ENCODE measurements at places on chromosomes 13 and 19.

- DNase-seq, result no peak
Measured at GRCh38 chr19:10655457-10656312, 1.5 kb downstream of the ILF3 start.

DNA sequence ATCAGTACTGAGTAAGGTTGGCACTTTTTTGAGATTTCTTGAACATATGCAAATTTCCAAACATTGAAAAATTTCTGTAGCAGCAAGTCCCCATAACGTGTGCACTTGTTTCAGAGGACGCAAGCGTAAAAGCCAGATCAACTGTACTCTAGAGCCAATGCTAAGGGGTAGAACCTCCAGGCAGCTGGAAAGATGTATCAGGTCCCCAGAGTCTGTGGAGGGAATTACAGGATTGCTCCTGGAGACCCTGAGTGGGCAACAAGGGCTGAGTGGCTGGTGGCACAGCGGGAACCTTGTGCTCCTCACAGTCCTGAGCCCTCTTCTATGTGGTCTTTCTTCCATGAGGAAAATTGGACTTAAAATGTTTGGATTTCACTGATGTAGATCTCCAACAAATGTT, 53.9 kb upstream of the AMER2 start:
- DNase-seq, result no peak

- no peak for DNase-seq
Measured at GRCh38 chr13:53357582-53357981, 329.0 kb downstream of the OLFM4 start.

GRCh38 chr13:109192306-109192705, 562.9 kb downstream of the MYO16 start:
- no peak for DNase-seq

DNA sequence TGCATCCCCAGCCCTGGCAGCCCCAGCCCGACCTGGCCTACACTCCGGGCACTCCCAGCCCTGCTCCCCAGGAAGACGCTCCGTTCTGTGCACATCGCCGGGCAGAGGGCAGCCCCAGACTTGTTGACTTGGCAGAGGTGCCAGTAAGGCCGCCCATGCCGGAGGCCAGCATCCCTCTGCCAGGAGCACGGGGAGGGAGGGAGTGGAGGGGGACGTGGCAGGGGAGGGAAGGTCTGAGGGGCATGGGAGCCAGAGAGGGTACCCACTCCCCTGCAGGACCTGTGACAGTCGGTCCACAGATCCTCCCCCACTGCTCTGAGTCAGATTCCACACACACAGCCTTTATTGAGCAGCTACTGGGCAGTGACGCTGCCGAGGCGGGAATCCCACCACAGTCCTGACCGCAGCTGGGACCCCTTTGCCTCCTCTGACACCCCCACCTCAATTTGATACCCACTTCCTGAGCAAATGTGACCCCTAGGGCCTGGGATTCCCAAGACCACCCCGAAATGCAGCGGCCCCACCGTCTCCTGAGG, 1.9 kb upstream of the NKPD1 start:
- no peak for DNase-seq

GRCh38 chr19:2081873-2082810, 14.0 kb downstream of the MOB3A start:
- no peak for DNase-seq

GRCh38 chr13:31179754-31180153, 18.1 kb upstream of the HSPH1 start:
- no peak for DNase-seq

DNA sequence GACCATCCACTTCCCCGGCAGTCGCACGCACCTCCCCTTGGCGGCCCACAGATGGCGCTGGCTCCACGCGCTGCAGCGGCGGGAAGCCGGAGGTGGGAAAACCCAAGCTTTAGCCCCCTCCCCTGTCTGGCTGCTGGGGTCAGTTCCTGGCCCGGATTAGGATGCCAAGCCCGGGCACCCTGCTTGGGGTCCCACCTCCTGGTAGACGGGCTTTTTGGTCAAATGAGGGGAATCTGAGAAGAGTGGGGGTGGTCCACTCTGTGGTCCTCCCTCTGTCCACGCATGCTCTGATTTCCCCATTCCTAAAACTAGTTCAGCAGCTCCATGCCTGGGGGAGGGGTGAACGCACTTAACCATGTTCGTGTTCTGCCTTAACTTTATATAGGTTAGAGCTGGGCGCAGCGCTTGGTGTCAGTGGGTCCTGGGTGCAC, 8.1 kb upstream of the ADGRE2 start:
- no peak for DNase-seq

DNA sequence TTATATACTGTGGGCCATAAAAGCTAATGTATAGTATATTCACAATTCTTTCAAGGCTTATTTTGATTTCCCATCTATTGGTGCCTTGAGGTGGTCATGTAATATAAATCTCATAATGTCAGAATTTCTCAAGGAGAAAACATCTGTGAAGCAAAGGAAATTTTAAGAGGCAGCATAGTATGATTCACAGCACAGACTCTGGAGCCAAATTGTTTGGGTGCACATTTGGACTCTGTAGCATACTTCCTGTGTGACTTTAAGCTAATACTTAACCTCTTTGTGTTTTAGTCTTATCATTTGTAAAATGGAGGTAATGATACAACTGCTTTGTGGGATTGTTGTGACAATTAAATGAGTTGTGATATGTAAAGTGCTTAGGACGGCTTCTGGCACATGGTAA, 67.6 kb downstream of the PIBF1 start:
- no peak for DNase-seq

DNA sequence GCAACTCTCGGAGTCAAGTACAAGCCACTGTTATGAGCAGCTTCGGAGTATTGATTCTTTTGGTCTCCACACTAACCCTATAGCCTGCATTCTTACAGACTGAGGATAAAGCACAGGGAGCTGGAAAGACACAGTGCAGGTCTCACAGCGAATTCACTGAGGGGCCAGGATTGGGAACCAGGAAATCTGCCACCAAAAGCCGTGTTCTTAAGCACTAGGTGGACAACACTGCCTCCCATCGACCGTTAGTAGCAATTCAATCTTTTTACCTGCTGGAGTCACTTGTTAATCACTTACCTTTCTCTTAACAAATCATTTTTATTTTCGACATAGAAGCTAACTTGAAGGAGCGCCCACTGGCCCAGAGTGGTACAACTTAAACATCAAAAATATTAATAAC, 6.3 kb downstream of the PMIS2 start:
- no peak for DNase-seq

DNA sequence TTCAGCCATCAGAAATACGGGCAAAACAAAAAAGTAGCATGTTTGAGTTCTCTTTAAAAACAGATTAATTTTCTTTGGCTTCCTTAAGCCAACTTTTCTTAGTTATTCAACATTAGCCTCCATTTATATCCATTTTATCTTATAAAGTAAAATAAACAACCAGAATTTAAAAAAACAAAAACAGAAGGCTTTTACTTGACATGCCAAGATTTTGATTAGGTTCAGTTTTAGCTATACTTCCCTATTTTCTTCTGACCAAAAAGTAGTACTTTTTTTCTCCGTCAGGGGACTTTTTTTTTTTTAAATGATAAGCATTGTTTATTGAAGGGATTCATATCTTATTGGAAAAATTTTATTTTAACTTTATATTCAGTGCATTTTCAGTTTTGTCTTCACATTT, 18.1 kb downstream of the RNASEH2B start:
- DNase-seq, result no peak

DNA sequence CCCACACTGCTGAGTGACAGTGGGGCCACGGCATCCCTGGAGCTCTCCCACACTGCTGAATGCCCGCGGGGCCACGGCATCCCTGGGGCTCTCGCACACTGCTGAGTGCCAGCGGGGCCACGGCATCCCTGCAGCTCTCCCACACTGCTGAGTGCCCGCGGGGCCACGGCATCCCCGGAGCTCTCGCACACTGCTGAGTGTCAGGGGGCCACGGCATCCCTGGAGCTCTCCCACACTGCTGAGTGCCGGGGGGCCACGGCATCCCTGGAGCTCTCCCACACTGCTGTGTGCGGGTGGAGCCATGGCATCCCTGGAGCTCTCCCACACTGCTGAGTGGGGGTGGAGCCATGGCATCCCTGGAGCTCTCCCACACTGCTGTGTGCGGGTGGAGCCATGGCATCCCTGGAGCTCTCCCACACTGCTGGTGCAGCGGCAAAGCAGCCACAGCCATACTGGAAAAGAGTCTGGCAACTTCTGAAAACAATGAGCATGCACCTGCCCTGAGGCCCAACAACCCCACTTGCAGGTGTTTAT, 8.6 kb downstream of the TUBGCP3 start:
- DNase-seq, result no peak

DNA sequence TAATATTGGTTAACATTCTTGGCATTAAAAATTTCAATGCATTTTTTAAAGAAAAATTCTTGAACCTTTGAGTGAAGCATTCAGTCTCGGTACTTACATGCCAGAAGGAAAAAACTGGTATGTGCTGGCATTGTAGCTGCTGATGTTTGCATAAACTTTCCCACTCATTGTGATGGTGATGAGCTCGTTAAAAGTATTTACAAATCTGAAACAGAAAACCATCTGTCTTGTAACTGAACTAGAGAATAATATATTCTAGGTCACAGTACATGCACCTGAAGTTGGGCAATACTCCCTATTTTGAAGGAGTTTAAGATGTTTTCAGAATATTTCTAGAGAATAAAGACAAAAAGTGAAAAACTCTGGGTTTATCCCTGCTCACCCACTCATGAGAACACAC, 64.1 kb downstream of the SLC15A1 start:
- DNase-seq, result no peak

GRCh38 chr13:49046002-49046401, 70.3 kb downstream of the FNDC3A start:
- DNase-seq, result no peak

GRCh38 chr13:67277581-67277980, 47.4 kb upstream of the PCDH9 start:
- no peak for DNase-seq

DNA sequence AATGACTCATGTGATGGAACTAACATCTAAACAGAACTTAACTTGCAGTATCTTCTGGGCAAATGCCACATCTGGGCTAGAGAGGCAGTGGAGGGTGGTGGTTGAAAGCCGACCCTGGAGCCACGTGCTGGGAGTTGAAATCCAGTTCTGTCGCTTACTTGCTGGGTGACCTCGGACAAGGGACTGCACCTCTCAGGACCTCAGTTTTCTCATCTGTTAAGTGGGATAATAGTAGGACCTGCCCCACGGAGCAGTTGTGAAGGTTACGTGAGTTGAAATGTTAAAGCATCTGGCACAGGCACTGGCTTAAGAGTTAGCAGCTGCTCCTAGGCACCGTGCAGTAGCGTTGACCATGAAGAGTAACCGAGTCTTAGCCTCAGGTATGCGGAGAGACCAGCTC, 76.1 kb downstream of the SIPA1L3 start:
- no peak for DNase-seq

GRCh38 chr19:10289167-10289835, 451 bp upstream of the ICAM5 start:
- peak; percentile 52 for DNase-seq

DNA sequence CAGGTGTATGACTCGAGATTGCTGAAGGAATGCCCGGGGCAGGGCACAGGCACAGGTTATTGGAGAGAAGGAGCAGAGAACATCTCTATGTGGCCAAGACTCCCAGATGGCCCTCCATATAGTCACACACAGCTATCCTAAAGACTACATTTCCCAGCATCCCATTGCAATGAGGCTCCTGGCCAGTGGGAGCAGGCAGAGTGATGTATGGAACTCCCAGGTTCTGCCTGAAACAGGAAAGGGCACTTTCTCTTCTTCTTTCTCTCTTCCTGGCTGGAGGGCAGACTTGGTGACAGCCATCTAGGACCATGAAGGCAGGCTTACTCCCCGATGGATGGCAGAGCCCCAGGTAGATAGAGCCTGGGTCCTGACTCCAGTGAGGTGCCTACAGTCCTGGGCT, 13.5 kb downstream of the PPP1R13L start:
- no peak for DNase-seq

GRCh38 chr19:31303262-31303815, 45.9 kb downstream of the TSHZ3 start:
- DNase-seq, result no peak

DNA sequence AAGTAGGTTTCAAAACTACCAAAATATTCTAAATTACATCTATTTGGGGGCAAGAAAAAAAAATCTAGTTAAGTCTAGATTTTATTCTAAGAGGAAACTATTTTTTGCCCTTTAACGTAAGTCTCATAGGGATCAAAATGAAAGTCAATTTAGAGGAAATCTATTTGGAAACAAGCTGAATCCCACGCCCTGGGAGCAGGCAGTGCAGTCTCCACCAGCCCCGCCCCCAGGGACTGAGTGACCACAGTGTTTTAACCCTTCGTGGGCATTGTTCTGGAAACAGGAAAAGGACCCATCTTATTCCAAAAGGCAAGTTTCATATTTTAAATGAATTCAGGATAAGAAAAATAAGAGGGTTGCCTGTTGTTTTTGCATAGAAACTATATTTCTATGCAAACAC, 209.7 kb downstream of the SPRY2 start:
- DNase-seq, result no peak

DNA sequence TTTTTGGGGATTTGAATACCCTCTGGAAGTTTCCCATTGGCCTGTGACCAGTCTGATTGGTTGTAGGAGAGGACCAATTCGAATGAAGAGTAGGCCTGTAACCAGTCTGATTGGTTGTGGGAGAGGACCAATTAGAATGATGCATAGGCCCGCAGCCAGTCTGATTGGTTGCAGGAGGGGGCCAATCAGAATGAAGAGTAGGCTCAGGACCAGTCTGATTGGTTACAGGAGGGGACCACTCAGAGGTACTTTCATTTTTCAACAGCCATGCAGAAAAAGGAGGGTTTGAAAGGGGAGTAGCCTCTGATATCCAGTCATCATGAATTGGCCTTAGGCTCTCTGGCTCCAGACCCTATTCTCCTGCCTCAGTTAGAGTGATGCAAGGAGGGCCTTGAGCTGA, 30.4 kb upstream of the SLC1A5 start:
- no peak for DNase-seq

DNA sequence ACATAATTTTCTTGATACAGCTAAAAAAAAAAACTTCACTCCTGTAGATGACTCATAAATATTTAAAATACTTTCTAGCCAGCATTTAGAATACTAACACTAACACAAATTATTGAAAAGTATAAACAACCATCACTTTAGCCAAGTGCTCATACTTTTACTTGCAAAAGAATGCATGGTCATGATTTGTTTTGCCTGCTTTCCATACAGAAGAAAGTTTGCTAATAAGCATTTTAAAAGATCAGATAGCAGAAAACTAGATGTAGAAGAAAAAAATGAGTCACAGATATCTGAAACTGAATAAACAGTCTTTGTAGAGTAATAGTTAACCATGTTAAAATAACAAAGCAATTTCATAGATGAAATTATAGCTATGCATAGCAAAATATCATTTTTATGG, 2280.4 kb upstream of the PCDH20 start:
- DNase-seq, result no peak

DNA sequence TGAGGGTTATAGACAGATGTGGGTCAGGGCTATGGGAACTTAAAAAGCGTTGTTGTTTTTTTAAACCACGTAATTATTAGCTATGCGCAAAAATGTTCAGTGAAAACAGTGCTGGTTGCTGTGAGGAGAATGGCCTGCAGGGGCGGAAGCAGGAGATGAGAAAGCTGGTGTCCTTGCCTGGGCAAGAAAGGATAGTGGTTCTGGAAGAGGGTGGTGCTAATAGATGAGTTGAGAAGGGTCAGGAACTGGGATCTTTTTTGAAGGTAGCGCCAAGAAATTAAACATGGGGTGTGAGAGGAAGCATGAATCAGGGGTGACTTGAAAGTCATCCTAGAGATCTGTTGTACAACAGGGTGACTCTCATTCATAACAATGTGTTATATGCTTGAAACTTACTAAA, 4.8 kb upstream of the SMG9 start:
- no peak for DNase-seq

- DNase-seq, result no peak
Measured at GRCh38 chr19:37361994-37362393, 8.9 kb upstream of the ZNF527 start.

- DNase-seq, result no peak
Measured at GRCh38 chr13:48576448-48577010, 43.6 kb upstream of the RCBTB2 start.

Measured in activated CD4-positive, alpha-beta T cell treated with anti-CD3 and anti-CD28 coated beads for 24 hours (primary cell).